ENCODE measurements at places on chromosomes 4 and X.

GRCh38 chrX:139203651-139204570 lies 326.6 kb upstream of the F9 start:
- H3K4me1 ChIP-seq, result no peaks in the 10 kb centered on the region
- no peaks in the 10 kb centered on the region for H3K36me3 ChIP-seq
- peak; percentile 50 for DNase-seq

DNA sequence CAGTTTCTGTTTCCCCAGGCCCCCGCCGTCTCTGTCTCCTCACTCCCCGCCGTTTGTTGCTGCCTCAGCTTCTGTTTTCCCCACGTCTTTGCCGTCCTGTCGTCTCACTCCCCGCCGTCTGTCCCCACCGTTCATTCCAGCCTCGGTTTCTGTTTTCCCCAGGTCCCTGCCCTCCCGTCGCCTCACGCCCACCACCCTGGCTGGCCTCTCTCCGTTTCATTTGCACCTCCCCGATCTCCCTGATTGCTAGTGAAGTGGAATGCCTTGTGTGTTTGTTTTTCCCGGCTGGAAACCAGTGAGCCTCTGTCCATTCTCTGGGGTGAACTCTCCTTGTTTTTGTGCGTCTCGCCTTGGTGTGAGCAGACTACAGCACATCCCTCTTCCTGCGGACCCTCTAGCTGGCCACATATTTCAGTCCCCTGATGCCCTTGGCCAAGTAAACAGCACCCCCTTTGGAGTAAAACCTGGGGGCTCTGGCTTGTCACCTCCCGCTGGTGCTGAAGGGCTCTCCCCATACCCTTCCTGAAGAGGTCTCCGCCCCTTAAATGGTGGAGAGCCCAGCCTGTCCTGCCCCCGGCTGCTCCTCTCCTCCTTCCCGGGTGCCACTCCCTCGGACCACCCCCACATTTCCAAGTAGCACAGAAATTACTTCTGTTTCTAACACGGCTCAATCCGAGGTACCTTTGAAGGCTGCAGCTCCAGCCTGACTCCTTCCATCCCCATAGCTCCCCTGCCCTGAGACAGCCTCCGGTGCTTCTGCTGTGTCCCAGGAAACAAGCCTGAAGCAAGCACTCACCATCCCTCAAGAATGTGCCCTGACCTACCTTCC lies 13.2 kb downstream of the TMEM175 start:
- H3K4me1 ChIP-seq, result no peaks in the 10 kb centered on the region
- H3K27ac ChIP-seq, result no peak overlapping the region
- H3K27me3 ChIP-seq, result no peaks in the 10 kb centered on the region
- no peak overlapping the region for H3K4me3 ChIP-seq

- H3K27ac ChIP-seq, result no peak overlapping the region
- H3K27me3 ChIP-seq, result no peaks in the 10 kb centered on the region
- no peak for DNase-seq
- no peak overlapping the region for H3K4me3 ChIP-seq
- no peaks in the 10 kb centered on the region for H3K36me3 ChIP-seq
Observed at GRCh38 chrX:114797494-114797893, 213.6 kb downstream of the HTR2C start.

DNA sequence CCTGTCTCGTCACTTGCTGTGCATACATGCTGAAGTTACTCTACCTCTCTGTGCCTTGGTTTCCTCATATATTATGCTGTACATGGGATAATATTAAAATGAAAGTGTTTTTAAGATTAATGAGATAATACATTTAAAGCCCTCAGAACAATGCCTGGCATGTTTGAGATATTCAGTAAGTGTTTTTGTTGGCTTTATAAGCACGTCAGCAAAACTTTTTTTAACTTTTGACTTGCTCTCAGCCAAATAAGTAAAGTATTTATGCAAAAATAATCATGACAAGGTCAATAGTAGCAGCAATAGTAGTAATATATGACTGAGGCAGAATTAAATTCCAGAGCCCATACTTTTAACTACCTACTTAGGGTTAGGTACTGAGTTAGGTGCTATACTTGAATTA lies 29.2 kb downstream of the LIMCH1 start:
- H3K27me3 ChIP-seq, result no peaks in the 10 kb centered on the region
- DNase-seq, result no peak
- no peaks in the 10 kb centered on the region for H3K4me1 ChIP-seq
- H3K4me3 ChIP-seq, result no peak overlapping the region
- no peak overlapping the region for H3K27ac ChIP-seq

- no peaks in the 10 kb centered on the region for H3K36me3 ChIP-seq
- H3K27me3 ChIP-seq, result no peaks in the 10 kb centered on the region
- no peak for DNase-seq
- H3K27ac ChIP-seq, result no peak overlapping the region
Observed at GRCh38 chrX:45972636-45973035, 572.6 kb downstream of the ZNF674 start.

- H3K27ac ChIP-seq, result no peak overlapping the region
- H3K36me3 ChIP-seq, result peaks cover 2% of the 10 kb centered on the region
- DNase-seq, result no peak
- H3K27me3 ChIP-seq, result no peaks in the 10 kb centered on the region
- H3K4me3 ChIP-seq, result no peak overlapping the region
Observed at GRCh38 chr4:56240554-56241174, 146.6 kb downstream of the AASDH start.

- H3K27me3 ChIP-seq, result no peaks in the 10 kb centered on the region
- no peak overlapping the region for H3K27ac ChIP-seq
Observed at GRCh38 chr4:144710526-144710912, 64.6 kb downstream of the HHIP start.

DNA sequence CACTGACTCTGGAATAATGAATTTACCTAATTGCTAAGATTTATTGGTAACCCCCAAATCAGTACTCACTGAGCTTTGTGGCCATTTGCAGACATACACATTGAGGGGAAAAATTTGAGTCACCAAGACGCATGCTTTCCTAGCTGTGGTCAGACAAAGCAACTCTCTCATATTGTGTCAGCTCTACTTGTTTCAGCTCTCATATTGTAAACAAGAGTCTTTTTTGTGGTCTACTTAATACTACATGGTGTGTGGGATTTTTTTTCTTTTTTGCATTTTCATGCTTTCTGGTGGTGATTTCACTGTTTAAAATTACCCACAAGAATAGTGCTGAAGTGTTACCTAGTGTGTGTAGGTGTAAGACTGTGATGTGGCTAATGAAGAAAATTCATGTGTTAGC lies 428.2 kb upstream of the GALNT7 start:
- no peak overlapping the region for H3K4me3 ChIP-seq
- H3K27me3 ChIP-seq, result no peaks in the 10 kb centered on the region
- no peak for DNase-seq
- H3K36me3 ChIP-seq, result no peaks in the 10 kb centered on the region

- no peak for DNase-seq
- no peaks in the 10 kb centered on the region for H3K4me1 ChIP-seq
- H3K4me3 ChIP-seq, result no peak overlapping the region
Observed at GRCh38 chrX:149491812-149492211, 13.3 kb downstream of the IDS start.

- no peak overlapping the region for H3K27ac ChIP-seq
- no peaks in the 10 kb centered on the region for H3K4me1 ChIP-seq
- H3K36me3 ChIP-seq, result no peaks in the 10 kb centered on the region
- H3K4me3 ChIP-seq, result no peak overlapping the region
Observed at GRCh38 chr4:162959046-162959445, 207.6 kb downstream of the NAF1 start.

DNA sequence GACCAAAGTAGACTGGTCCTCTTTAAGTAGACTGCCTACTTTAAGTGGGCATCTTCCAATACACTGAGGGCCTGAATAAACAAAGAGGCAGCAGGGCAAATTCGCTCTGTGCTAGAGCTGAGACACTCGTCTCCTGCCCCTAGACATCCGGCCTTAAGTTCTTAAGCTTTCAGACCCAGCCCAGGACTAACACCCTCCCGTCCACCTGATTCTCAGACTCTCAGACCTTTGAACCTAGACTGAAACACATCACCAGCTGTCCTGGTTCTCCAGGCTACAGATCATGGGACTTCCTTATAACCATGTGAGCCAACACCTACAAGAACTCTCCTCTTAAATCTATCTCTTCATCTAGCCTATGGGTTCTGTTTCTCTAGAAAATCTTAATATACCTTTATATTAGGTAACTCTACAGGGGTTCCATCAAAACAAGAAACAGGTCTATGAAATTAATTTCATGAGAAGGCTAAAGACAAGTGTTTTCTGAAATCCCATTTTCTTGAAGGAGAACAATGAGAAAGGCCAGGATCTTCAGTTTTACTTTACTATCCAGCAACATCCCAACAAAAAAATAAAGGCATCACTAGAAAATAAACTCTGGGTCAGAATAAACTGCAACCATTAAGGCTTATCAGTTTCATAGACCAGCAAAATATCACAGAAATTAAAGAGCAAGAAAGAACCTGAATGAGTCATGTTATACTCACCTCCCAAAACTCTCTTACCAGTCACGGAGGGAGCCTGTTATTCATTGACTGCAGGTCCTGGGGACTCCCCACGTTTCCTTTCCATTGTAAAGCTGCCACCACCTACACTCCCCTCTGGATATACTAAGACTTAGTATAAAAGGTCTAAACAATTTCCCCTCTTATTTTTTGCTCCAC lies 14.8 kb downstream of the ADGRA3 start:
- H3K27me3 ChIP-seq, result no peaks in the 10 kb centered on the region
- H3K36me3 ChIP-seq, result no peaks in the 10 kb centered on the region
- no peak overlapping the region for H3K4me3 ChIP-seq
- no peak for DNase-seq
- H3K27ac ChIP-seq, result no peak overlapping the region

GRCh38 chr4:88765729-88766128 lies 68.1 kb upstream of the NAP1L5 start:
- no peaks in the 10 kb centered on the region for H3K4me1 ChIP-seq
- H3K27ac ChIP-seq, result no peak overlapping the region
- H3K4me3 ChIP-seq, result no peak overlapping the region
- no peaks in the 10 kb centered on the region for H3K27me3 ChIP-seq

GRCh38 chr4:54607067-54607466 lies 50.7 kb upstream of the KIT start:
- DNase-seq, result no peak
- H3K4me1 ChIP-seq, result no peaks in the 10 kb centered on the region
- H3K4me3 ChIP-seq, result no peak overlapping the region
- H3K27ac ChIP-seq, result no peak overlapping the region
- no peaks in the 10 kb centered on the region for H3K36me3 ChIP-seq
- no peaks in the 10 kb centered on the region for H3K27me3 ChIP-seq

- no peaks in the 10 kb centered on the region for H3K27me3 ChIP-seq
- H3K27ac ChIP-seq, result no peak overlapping the region
- H3K4me1 ChIP-seq, result peaks cover 2% of the 10 kb centered on the region
Observed at GRCh38 chr4:105651884-105652283, 56.6 kb downstream of the INTS12 start.

DNA sequence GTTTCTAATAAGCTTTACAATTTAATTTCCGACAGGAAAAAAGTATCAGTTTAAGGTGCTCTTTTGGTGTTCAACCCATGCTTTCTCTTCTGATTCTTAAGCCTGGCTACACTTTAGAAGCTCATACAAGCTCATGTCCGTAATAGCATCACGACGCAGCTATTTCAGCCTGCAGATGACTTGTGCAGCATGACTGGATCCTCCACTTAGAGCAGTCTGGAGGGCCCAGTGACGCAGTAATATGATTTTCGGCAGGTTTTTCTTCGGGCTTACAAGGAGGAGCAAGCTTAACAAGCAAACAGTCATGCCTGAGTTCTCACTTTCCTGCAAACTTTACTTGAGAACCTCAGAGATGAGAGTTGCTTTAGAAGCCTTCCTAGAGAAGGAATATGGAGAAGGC lies 85.3 kb upstream of the MAML3 start:
- no peaks in the 10 kb centered on the region for H3K27me3 ChIP-seq
- no peaks in the 10 kb centered on the region for H3K36me3 ChIP-seq
- DNase-seq, result no peak
- no peak overlapping the region for H3K27ac ChIP-seq
- peaks cover 57% of the 10 kb centered on the region for H3K4me1 ChIP-seq

DNA sequence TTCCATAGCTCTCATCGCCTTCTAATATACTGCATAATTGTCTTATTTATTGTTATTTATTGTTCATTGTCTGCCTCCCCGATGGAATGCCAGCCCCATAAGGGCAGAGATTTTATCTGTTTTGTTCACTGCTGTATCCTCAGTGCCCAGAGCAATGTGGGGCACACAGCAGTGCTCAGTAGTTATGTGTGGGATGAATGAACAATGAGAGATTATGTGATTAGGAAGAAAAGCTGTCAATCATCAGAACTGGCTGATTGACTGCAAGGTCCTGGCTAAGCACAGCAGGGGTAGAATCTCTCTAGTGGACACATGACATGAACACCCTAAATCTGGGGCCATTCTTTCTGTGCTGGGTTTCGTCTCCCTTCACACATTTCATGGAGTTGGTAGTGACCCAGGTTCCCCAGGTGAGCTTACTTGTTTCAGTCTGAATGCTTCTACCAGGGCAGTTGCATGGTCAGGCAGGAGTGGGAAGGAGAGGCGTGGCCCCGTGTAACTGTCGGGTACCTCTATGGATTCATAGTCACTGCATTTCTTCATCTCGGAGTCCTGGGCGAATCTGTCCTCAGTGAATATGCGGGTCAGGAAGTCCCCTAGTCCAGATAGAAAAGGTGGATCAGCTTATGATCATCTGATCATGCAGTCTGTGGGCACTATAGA lies 12.6 kb downstream of the PPEF2 start:
- H3K27me3 ChIP-seq, result no peaks in the 10 kb centered on the region
- no peaks in the 10 kb centered on the region for H3K36me3 ChIP-seq
- no peak overlapping the region for H3K27ac ChIP-seq
- DNase-seq, result no peak

GRCh38 chr4:7903791-7904516 lies 35.7 kb downstream of the AFAP1 start:
- no peak overlapping the region for H3K4me3 ChIP-seq
- no peak for DNase-seq
- no peaks in the 10 kb centered on the region for H3K4me1 ChIP-seq
- peaks cover 27% of the 10 kb centered on the region for H3K27me3 ChIP-seq

- H3K36me3 ChIP-seq, result no peaks in the 10 kb centered on the region
- H3K27me3 ChIP-seq, result no peaks in the 10 kb centered on the region
- H3K27ac ChIP-seq, result no peak overlapping the region
- no peak for DNase-seq
Observed at GRCh38 chrX:116230130-116230898, 59.8 kb downstream of the AGTR2 start.

DNA sequence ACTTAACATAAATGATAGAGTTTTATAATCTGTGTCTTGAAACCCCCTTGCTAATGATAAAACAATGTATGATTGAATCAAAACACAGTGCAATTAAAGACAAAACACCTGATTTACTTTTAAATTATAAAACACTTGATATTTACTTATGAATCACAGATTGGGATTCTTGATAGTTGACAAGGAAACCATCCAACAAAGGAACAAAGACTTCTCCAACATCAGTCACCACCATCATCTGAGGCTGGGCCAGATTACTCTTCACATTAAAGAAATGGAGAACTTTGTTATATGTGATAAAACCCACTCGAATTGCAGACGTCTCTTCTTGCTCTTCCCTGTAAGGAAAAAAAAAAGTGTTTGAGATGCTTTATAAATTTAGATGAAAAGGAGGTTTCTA lies 67.4 kb downstream of the METTL14 start:
- DNase-seq, result no peak
- no peaks in the 10 kb centered on the region for H3K4me1 ChIP-seq
- H3K4me3 ChIP-seq, result no peak overlapping the region
- H3K27me3 ChIP-seq, result no peaks in the 10 kb centered on the region
- no peak overlapping the region for H3K27ac ChIP-seq
